ENCODE measurements at places on chromosomes 1 and 21. TPM values are rescaled to one million over a fixed set of nuclear protein-coding genes. Genes with fewer than 3 reads are reported as not detected.

OR2L5 gene
- not detected for total RNA-seq

TRIM17 gene
- total RNA-seq, result 0.07 TPM

OXCT2 gene
- 1.8 TPM for total RNA-seq

PTPRF gene
- total RNA-seq, result 212 TPM

GJA8 gene
- total RNA-seq, result not detected

DIPK1A gene
- total RNA-seq, result 24.6 TPM

Measured in smooth muscle cell of the pulmonary artery (primary cell).